Activated T-helper 17 cell treated with anti-CD3 and anti-CD28 coated beads, Interleukin-2, amount 50 U/mL, for 72 hours (primary cell): ENCODE measurements at places on chromosomes 2 and 18.

GRCh38 chr2:58798676-58799208 lies 557.6 kb upstream of the FANCL start:
- ATAC-seq: no peak

DNA sequence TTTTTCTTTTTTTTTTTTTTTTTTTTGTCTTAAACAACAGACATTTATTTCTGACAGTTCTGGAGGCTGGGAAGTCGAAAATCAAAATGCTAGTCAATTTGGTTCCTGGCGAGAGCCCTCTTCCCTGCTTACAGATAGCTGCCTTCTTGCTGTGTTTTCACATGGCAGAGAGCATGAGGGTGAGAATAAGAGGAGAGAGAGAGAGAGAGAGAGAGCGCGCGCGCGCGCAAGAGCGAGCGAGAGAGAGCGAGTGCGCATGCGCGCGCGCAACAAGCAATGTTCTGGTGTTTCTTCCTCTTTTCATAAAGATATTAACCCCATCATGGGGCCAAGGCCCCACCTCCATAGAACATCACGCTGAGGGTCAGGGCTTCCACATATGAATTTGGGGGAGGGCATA lies 20.9 kb downstream of the MTCL1 start:
- ATAC-seq: no peak

GRCh38 chr18:9419956-9420631 lies 55.2 kb upstream of the RALBP1 start:
- ATAC-seq: no peak

- no peak for ATAC-seq
Observed at GRCh38 chr18:2312440-2312839, 258.9 kb downstream of the METTL4 start.
